Activated naive CD4-positive, alpha-beta T cell treated with anti-CD3 and anti-CD28 coated beads, Interleukin-2, amount 50 U/mL, for 72 hours (primary cell): ENCODE measurements at places on chromosomes 16 and 17.

- no peak for DNase-seq
These were observed 11.3 kb upstream of the DNASE1 start for GRCh38 chr16:3643095-3643730.

- DNase-seq: no peak
These were observed 7.5 kb downstream of the RFFL start for GRCh38 chr17:35056013-35056412.

GRCh38 chr16:83666449-83666848, 141.3 kb upstream of the HSBP1 start:
- no peak for DNase-seq

DNA sequence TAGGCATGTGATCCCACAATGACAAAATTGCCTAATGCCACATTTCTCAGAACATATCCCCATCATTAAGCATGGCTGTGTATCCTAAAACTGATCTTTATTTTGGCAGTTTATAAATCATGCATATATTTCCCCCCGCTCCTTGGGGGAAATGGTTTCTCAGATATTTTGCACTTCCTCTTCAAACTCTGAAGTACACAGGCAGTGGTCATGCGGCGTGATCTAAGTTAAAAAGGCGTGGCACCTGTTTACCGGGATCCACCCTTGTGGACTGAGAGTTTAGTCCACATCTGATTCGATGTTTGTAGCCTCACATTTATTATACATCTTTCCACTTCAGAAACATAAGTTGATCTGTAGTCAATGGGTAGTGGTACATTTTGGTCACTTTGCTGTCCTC, 51.4 kb downstream of the USP10 start:
- DNase-seq: no peak

DNA sequence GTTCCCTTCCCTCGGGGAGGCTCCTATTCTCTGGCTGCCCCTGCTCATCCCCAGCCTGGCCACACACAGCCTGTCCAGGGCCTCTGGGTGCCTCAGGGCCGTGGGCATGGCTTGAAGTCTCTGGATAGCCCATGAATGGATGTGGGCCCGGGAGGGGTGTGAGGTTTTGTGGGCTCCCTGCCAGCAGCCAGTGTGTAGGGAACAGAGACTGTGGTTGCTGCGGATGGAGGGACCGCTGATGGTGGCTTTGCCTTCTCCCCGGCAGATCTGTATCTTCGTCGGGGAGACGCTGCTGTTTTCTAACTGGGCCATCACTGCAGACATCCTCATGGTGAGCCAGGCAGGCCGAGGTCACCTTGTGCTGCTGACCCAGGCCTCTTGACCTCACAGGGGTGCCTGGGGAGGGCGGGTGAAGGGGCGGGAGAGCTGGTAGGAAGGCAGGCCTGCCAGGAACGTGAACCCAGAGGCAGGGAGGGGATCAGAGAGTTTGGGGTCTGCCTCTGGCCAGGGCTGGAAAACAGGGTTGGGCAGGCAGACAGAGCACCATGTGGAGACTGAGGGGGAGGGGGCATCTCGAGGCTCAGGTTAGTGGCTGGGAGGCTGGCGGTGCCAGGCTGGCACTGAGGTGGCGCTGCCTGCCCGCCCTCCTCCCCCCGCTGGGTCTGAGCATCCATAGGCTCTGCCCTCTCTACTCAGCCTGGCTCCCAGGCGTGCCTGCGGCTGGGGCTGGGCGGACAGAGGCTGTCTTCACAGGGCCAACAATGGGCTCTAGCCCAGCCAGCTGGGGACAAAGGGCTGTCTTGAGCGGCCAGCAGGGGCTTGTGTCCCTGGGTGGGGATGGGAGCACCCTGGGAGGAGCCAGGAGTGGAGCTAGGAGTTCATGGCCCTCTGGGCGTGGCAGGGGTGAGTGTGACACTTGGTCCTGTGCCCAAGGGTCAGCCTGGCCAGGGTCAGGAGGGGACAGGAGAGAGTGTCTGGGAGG, 21.4 kb downstream of the MYBBP1A start:
- no peak for DNase-seq

DNA sequence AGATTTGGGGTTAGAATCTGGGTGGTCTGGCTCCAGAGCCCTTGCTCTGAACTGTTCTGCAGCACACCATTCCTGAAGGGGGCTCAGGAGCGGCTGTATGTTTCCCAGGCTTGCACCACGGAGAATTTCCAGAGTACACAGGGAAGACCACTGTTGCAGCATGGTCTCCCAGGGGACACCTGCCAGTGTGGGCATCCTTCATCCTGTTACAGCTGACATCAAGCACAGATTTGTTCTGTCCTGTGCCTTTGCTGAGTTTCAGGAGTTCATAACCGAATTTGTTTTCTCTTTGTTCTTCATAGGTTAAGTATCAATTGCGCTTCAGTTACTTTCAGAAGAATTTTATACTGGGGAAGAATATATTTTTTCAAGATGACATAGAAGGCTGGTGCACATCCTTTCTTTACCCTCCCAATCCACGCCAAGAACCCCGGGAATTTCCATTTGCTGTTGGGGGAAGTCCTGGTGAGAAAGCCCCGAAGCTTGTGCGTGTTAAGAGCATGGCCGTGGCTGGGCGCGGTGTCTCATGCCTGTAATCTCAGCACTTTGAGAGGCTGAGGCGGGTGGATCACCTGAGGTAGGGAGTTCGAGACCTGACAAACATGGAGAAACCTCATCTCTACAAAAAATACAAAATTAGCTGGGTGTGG, 26.3 kb upstream of the ABCA3 start:
- DNase-seq: no peak
